ENCODE measurements at places on chromosomes 11 and 22. TPM values are rescaled to one million over a fixed set of nuclear protein-coding genes. Genes with fewer than 3 reads are reported as not detected.

MS4A3 gene
- not detected for total RNA-seq

TIMP3 gene
- total RNA-seq = 20.7 TPM

OR52N4 gene
- not detected for total RNA-seq

GRCh38 chr22:42340150-42340549 is 69.7 kb upstream of the TCF20 start:
- H3K4me1 ChIP-seq = peaks cover 18% of the 10 kb centered on the region
- DNase-seq = no peak
- H3K27ac ChIP-seq = no peak overlapping the region
- peak overlapping the region; percentile 44 for H3K4me3 ChIP-seq

GRCh38 chr11:4695442-4695841 is 2.2 kb downstream of the OR51E2 start:
- no peaks in the 10 kb centered on the region for H3K36me3 ChIP-seq
- H3K27ac ChIP-seq = no peak overlapping the region
- no peak overlapping the region for H3K4me3 ChIP-seq
- DNase-seq = no peak

- H3K4me3 ChIP-seq = no peak overlapping the region
- no peaks in the 10 kb centered on the region for H3K27me3 ChIP-seq
- no peaks in the 10 kb centered on the region for H3K4me1 ChIP-seq
- DNase-seq = no peak
These were observed 7.9 kb downstream of the MUC5B start for GRCh38 chr11:1230456-1231395.

GRCh38 chr11:13222285-13222684 is 55.3 kb upstream of the BMAL1 start:
- DNase-seq = no peak
- no peak overlapping the region for H3K4me3 ChIP-seq
- no peaks in the 10 kb centered on the region for H3K36me3 ChIP-seq
- no peaks in the 10 kb centered on the region for H3K27me3 ChIP-seq
- H3K4me1 ChIP-seq = no peaks in the 10 kb centered on the region
- no peak overlapping the region for H3K27ac ChIP-seq

DNA sequence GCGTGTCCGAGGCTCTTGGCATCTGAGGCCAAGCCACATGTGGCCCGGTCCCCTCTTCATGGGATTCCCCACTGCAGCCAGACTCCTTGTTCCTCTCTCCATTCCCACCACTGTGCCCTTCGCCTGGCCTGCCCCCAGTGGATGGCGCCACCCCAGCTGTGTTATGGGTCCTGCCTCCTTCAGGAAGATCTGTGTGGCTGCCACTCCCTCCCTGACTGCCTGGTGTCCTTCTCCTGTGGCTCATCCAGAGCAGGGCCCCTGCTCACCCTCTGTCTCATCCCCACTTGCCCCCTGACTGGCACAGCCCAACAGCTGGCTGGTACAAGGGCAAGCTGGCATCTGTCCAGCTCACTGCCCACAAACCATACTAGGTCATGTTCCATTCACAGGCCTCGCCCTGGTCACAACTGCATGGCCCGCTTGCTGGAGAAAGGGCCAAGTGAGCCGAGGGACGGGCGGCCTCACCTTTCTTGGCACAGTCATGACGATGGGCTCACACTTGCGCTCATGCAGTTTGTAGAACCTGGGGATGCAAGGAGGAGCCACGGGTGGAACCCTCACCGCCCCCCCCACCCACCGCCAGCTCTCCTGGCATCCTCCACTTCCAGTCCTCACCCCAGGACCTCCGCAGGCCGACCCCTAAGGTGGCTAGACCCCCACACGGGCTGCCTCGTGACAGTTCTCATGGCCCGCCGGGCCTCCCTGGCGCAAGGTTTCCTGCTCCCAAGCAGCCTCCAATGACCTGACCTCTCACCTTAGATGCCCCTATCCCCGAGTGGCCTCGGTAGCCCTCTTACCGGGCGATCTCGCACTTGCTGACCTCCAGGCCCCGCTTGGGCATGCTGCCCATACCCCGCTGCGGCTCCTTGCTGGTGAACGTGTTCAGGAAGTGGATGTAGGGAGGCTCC is 2.1 kb upstream of the PTPRCAP start:
- peaks cover 4% of the 10 kb centered on the region for H3K4me1 ChIP-seq
- peaks cover 3% of the 10 kb centered on the region for H3K36me3 ChIP-seq
- no peak for DNase-seq
- peak overlapping the region; percentile 62 for H3K4me3 ChIP-seq
- H3K27ac ChIP-seq = peak overlapping the region; percentile 75

DNA sequence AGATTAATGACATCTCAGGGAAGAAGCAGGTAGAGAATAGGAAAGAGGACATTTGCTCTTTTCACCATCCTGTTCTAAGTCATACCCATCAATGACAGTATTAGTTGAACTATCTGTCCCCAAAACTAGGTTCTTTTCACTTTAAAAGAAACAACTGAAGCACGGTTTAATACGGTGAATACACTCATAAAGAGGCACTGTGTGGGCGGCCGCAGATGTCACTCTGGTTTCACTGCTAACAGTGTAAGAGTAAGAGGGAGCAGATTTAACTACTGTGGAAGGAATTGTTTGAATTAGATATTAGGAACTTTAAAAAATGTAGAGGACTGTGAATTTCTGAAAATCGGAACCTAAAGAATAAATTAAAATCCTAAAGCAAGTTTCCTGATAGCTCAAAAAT is 49.5 kb downstream of the VSIG10L2 start:
- H3K27me3 ChIP-seq = no peaks in the 10 kb centered on the region
- no peak overlapping the region for H3K27ac ChIP-seq
- no peak for DNase-seq
- H3K36me3 ChIP-seq = peaks cover 7% of the 10 kb centered on the region

- H3K4me3 ChIP-seq = no peak overlapping the region
- H3K27me3 ChIP-seq = no peaks in the 10 kb centered on the region
- H3K36me3 ChIP-seq = no peaks in the 10 kb centered on the region
- H3K4me1 ChIP-seq = peaks cover 14% of the 10 kb centered on the region
These were observed 90.4 kb downstream of the TTC28 start for GRCh38 chr22:28589102-28589750.

GRCh38 chr22:27641049-27641795 is 160.3 kb downstream of the MN1 start:
- peak overlapping the region; percentile 39 for H3K4me3 ChIP-seq
- peaks cover 69% of the 10 kb centered on the region for H3K4me1 ChIP-seq
- H3K27me3 ChIP-seq = peaks cover 10% of the 10 kb centered on the region
- DNase-seq = no peak
- peak overlapping the region; percentile 69 for H3K27ac ChIP-seq

GRCh38 chr22:17541476-17541875 is 21.8 kb upstream of the SLC25A18 start:
- no peak overlapping the region for H3K27ac ChIP-seq
- H3K4me1 ChIP-seq = peaks cover 9% of the 10 kb centered on the region
- no peaks in the 10 kb centered on the region for H3K27me3 ChIP-seq
- H3K4me3 ChIP-seq = no peak overlapping the region

DNA sequence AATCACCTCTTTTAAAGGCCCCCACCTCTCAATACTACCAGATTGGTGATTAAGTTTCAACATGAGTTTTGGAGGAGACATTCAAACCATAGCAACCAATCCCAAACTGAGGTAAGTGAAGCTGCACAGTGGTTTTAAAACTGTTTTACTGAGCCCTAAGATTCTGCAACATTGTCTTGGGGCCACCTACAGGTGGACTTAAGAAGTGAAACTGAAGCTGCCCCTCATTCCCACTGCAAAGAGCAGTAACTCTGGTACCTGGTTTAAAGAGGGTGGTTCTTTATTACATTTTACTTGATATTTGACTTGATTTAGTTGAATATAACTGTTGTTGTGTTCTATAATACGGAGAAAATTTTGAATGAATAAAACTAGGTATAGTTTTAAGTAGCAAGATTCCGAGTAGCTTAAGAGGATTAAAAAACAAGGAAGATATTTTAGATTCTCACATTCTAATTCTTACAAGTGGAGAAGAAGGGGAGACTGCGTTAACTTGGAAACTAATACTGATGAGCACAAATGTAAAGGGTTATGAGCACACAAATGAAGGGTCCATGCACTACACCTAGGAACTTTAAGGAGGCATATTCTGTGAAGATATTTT is 26.7 kb downstream of the SYT9 start:
- H3K36me3 ChIP-seq = no peaks in the 10 kb centered on the region
- no peak overlapping the region for H3K4me3 ChIP-seq
- peak; percentile 12 for DNase-seq
- peaks cover 17% of the 10 kb centered on the region for H3K27me3 ChIP-seq
- H3K4me1 ChIP-seq = no peaks in the 10 kb centered on the region
- no peak overlapping the region for H3K27ac ChIP-seq

- H3K4me1 ChIP-seq = peaks cover 75% of the 10 kb centered on the region
- peaks cover 51% of the 10 kb centered on the region for H3K27me3 ChIP-seq
- peaks cover 2% of the 10 kb centered on the region for H3K36me3 ChIP-seq
- peak; percentile 34 for DNase-seq
- H3K27ac ChIP-seq = peak overlapping the region; percentile 52
These were observed 60.0 kb downstream of the PKNOX2 start for GRCh38 chr11:125224391-125225021.

- H3K4me1 ChIP-seq = peaks cover 30% of the 10 kb centered on the region
- H3K36me3 ChIP-seq = no peaks in the 10 kb centered on the region
- peak overlapping the region; percentile 97 for H3K27ac ChIP-seq
- H3K4me3 ChIP-seq = peak overlapping the region; percentile 47
- H3K27me3 ChIP-seq = no peaks in the 10 kb centered on the region
These were observed 30.6 kb upstream of the DRD2 start for GRCh38 chr11:113505541-113506375.

DNA sequence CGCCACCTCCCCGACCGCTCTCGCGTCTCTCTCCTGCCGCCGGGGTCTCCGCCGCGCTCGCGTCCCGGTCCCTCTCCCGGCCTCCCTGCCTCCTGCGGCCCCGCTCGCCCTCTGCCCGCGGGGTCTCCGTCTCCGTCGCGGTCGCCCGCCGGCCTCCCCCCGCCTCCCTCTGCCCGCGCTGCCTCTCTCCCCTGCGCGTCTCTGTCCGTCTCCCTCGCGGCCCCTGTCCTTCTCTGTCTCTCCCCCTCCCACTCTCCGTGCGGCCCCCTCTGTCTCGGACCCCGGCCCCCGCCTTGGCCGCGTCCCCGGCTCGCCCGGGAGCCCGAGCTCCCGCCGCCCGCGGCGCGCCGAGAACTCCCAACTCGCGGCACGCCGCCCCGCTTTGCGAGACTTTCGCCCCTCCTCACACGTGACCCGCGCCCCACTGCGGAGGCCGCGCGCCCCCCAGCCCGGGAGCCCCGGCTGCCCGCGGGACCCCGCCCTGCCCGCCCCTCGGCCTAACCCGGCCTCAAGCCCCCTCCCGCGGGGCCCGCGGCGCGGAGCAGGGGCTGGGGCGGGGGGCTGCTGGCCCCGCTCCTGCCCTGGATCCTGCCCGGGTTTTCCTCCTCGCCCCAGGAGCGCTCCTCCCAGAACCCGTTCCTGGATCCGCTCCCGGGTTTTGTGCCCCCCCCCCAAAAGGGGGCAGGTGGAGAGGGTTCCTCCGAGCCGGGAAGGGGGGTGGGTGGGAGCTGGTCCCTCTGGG is 702 bp upstream of the KCNJ4 start:
- H3K27me3 ChIP-seq = peaks cover 65% of the 10 kb centered on the region
- peaks cover 26% of the 10 kb centered on the region for H3K4me1 ChIP-seq
- DNase-seq = peak; percentile 58

GRCh38 chr11:95700471-95700817 is 89.1 kb downstream of the FAM76B start:
- H3K27ac ChIP-seq = no peak overlapping the region
- H3K4me1 ChIP-seq = peaks cover 32% of the 10 kb centered on the region
- no peak overlapping the region for H3K4me3 ChIP-seq

GRCh38 chr11:64638018-64638665 is 47.1 kb downstream of the SLC22A12 start:
- peak overlapping the region; percentile 68 for H3K4me3 ChIP-seq
- H3K36me3 ChIP-seq = no peaks in the 10 kb centered on the region

All from neural crest cell (in vitro differentiated cells).